ENCODE measurements at places on chromosomes 2 and 18. TPM values are rescaled to one million over a fixed set of nuclear protein-coding genes. Genes with fewer than 3 reads are reported as not detected.
A peak's percentile ranks its signal among the peaks of the same experiment; 100 is the strongest.

DNA sequence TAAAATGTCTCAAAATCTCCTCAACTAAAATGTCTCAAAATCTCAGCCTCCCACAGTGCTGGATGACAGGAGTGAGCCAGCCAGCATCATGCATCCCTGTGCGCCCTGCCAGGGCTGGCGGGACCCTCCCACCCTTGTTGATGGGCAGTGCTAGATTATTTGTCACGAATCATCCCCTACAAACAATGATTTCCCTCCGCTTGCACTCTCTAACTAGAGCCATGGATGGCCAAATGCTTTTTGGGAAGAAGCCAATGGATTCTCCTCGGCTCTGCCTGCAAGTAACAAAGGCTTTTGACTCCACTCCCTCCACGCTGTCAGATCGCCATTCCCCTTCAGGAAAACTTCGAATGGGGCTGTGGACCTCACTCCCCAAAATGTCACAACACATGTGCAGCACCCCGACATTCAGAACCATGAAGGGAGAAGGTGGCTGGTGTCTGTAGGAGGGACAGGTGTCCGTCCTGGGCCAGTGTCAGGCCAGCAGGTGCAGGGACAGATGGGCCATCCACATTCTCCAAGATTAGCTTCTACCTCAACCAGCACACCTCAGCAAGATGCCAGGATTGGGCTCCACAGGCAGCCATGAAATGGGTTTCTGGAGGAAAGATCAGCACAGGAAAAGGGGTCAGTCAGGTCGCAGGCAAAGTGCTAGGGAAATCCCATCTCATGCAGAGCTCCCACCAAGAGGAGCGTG, 11.5 kb downstream of the AMER3 start:
- no peak for DNase-seq

DNA sequence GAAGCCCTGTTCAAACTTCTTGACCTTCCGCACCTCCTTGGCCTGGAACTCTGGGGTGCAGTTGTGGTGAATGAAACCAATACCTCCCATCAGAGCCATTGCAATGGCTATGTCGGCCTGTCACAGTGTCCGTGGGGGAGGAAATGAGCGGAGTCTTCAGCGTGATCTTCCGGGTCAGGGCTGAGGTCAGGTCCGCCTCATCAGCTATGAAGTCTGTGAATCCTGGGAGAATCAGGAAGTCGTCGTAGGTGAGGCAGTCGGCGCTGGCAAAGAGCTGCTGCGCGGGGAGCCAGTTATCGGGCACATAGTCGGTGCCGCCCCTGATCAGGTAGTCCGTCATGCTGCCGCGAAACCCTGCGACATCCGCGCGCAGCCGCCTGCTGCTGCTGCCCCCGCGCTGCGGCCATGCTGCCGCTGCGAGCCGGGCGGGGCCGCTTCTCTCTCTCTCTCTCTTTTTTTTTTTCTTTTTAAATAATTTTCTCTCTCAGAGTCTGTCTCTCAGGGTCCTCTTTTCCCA, 154.1 kb upstream of the ZSWIM2 start:
- DNase-seq = no peak

GRCh38 chr2:166651080-166651675, 157.1 kb upstream of the SCN7A start:
- DNase-seq = no peak

GRCh38 chr18:36634573-36635216, 194.1 kb downstream of the TPGS2 start:
- DNase-seq = no peak

DNA sequence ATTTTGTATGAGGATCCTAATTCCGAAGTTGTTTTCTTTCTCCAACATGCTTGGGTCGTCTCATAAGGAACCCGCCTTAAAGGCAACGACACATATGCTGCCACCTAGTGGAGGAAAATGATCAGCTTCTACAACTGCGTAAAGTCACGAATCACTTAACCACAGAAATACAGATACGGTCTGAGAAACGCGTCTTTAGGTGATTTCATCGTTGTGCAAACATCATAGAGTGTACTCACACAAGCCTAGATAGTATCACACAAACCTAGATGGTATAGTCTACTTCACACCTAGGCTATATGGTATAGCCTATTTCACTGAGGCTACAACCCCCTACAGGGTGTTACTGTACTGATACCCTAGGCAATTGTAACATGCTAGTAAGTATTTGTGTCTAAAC, 13.1 kb downstream of the GNLY start:
- DNase-seq = no peak

GRCh38 chr2:191994749-191995148, 147.9 kb upstream of the CAVIN2 start:
- no peak for DNase-seq

DNA sequence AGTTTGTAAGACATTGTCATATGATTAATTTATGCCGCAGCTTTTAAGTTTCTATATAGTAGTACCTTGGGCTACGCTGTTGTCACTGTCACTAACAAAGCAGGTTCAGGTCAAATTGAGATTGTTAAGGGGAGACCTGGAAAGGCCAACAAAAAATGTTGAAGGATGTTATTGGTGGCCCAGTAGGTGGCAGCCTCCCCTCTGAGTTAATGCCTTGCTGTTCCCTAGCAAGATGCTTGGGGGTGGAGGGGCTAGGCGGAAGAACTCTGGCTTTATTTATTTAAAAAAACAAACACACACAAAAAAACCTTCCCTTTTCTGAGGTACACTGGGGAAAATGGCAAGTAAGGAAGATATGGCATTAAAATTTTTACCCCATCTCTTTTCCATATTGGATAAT, 128.3 kb upstream of the ATP5MC3 start:
- DNase-seq = peak; percentile 23

DNA sequence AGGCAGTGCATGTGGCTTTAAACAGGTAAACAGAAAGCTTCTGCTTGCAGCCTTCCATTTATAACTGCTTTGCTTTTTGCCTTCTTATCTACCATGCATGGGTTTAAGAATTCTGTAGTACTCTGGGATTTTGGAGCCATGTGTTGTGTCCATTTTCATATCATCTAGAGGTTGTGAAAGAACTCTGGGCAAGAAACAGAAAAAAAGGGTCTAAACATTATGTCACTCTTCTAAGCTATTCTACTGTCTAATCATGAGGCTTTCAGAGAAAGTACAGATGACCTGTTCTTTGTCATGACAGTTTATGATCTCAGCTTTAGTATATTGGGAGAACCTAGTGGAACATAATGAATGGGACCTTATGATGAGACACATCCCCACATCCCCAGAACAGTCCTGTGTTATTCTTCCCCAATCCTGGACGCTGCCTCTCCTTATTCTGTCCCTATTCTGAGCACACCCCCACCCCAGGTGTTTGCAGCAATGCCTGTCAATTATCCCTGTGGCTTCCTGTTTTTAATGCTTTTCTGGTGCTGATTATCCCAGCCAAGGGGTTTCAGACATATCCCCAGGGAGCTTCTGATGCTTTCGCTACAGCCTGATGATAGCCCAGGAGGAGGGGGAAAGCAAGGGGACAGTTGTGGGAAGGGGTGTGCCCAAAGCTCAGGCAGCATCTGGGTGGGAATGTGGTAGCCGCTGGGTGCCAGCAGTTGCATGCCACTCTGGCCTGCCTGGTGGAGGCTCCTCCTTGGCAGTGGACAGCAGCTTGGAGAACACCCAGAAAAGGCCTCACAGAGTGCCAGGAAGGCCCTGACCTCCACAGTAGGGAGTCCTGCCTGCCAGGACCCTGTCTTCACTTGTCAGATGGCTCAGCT, 169.5 kb upstream of the MAP3K20 start:
- DNase-seq = no peak

GRCh38 chr2:239575931-239576445, 175.2 kb upstream of the HDAC4 start:
- DNase-seq = no peak

DNA sequence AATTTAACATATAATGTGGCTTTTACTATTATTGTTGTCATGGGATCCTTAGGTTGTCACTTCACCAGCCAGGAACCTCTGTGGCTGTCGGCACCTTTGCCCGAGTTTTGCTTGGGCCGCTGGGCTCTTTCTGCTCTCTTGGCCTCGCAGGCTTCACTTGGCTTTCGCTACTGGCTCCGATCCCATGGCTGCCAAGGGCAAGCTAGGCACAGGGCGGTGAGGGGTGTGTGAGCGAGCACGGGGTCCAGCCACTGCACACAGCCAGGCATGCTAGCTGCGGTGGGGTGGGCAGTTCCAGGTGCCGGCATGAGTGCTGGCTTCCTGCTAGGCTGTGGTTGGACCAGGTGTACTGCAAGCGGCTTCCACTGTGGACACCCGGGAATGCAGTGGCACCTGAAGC, 23.4 kb upstream of the RAPGEF4 start:
- DNase-seq = no peak

GRCh38 chr2:239589833-239590232, 189.0 kb upstream of the HDAC4 start:
- DNase-seq = no peak

GRCh38 chr18:51762373-51762772, 564.9 kb upstream of the MEX3C start:
- no peak for DNase-seq

DNA sequence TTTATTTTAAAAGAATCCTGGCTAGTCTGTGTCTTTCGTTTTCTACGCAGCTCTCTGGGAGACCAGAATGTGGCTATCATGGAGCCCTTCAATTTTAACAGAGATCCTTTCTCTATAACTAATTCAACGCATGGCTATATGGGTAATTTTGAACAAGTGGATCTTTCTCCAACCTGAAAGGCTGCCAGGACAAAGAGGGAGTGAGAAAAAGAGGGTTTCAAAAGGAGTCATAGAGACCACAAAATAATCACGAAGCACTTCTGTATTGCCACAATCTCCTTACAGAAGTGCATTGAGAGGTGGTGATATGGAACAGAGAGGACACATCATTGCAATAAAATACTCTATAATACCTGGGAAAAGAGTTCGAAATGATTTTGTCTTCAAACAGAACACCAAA, 21.7 kb upstream of the CDH2 start:
- DNase-seq = no peak

DNA sequence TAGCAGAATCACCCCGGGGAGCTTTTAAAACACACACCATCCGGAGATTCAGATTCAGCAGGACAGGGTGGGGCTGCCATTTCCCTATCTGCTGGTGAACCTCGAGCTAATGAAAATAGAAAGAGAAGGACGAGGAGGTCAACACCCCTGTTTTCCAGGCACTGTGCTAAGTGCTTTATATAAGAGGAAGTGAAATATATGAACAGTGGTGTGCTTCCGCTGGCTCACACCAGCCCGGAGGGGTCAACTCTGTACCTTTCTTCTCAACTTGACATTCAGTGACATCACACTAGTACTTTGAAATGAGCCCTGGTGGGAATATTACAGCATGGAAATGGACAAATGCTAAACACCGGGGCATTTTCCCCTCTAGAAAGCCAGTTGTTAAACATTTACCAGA, 108.3 kb upstream of the LTBP1 start:
- no peak for DNase-seq

DNA sequence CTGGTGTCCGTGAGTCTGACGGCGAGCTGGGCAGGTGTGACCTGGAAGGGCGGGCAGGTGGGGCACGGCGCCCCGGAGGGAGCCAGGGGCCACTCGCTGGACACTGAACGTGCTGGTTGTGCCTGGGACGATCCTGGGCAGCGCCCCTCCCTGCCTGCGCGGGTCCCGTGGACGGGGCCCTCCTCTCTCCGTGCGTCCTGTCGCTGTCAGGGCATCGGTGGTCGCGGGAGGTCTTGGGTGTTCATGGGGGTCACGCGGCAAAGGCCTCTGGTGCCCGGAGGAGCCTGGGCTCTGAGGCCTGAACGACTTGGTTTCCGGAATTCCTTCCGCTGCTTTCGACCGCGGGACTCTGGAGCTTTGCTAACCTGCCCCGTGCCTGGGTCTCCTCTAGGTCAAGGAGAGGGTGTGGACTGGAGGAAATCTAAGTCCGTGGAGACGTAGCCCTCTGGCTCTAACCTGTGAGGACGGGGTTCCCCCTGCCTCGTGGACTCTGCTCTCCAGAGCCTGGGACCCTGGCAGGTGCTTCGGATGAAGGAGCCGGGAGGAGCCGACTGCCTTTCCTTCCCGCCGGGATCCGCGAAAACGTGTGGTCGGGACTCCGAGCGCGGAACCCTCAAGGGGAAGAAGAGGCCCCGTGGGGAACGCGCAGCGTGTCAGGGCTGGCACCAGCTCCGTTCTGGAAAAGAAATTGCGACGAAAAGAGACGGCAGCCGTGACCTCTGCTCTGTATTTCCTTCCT, 14.7 kb downstream of the SOX11 start:
- DNase-seq = no peak

GRCh38 chr2:169819106-169819505, 5.6 kb downstream of the METTL5 start:
- no peak for DNase-seq

DNA sequence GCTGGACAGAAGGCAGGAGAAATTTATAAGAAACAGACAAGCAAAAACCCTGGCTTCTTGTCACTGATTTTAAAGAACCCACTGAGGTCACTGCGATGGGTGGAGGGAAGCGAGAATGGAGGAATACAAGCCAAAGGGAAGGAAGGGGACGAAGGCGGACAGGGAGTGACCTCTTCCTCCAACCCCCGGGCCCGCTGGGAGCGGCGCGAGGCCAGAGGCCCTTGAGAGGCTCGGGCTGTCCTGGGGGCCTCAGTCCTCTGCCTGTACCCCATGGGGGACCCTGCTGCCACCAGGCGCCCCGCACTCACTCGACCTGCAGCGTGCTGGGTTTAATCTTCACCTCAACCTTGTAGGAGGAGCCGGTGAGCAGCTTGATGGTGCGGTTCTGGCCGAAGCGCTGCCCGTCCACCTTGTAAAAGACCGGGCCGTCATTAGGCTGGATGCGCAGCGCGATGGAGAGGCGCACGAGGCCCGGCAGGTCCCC, 793 bp downstream of the CNRIP1 start:
- DNase-seq = no peak

DNA sequence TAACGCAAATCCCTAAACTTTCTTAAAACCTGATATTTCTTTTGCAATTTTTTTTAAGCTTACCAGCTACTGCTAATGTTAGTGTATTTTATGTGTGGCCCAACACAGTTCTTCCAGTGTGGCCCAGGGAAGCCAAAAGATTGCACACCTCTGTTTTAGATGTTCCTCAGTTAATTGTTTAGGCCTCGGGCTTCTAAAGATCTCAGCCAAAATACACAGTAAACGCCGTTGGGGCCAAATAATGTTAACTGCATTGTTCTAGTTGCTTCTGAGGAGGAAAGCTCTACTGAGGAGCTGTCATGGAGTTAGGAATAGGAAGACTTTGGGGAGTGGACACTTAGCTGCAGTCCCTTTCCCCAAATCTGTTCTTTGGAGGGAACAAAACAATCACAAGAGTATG, 2.0 kb downstream of the HSPE1 start:
- DNase-seq = no peak

ELAC1 gene
- total RNA-seq = 3.2 TPM

LAMA1 gene
- 48.7 TPM for total RNA-seq

ANKRD23 gene
- 3.5 TPM for total RNA-seq

ATF2 gene
- 46.5 TPM for total RNA-seq

FOXI3 gene
- 17.1 TPM for total RNA-seq

PSMA8 gene
- not detected for total RNA-seq

RAB27B gene
- 0.60 TPM for total RNA-seq

FHOD3 gene
- 10.5 TPM for total RNA-seq

FEV gene
- not detected for total RNA-seq

PDE1A gene
- total RNA-seq = 0.15 TPM

CMPK2 gene
- 0.31 TPM for total RNA-seq

OTOS gene
- total RNA-seq = not detected

Measured in H1 (cell line).